ENCODE measurements at places on chromosomes 5 and 9.

DNA sequence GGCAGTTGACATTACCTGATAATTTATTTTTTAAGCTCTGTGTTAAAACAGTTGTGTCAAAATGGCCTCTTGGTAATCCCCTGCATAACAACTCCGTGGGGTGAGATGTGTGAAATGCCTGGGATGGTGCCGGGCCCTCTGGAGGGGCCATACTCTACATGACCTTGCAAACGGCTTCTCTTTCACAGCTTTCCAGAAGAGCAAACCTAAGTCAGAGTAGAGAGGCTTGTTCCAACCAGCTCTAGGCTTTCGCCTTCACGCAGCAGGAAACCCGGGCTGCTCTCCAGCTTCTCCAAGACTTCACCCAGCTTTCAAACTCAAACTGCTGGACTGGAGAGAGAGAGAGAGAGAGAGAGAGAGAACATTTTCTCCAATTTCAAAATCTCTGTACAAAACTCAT lies 120.1 kb downstream of the SNX18 start:
- no peak for DNase-seq

DNA sequence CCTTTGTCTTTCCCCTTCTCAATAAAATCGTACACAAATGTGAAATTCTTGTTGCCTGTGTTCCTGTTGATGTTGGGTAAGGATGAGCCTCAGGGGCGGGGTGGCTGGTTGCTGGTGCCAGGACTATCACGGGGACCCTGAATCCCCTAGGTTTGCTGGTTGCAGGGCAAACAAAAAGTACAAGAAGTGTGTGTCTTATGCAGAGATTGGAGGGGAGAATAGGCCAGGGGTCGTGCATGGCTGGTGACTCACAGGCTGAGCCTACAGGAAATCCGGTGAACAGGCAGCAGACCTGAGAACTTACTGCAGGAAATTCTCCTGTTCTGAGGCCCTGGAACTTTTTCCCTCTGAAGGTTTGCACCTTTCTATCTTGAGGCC lies 5.5 kb downstream of the ANXA2R start:
- DNase-seq = no peak

- no peak for DNase-seq
These were observed 395.1 kb upstream of the CCNH start for GRCh38 chr5:87807783-87808182.

DNA sequence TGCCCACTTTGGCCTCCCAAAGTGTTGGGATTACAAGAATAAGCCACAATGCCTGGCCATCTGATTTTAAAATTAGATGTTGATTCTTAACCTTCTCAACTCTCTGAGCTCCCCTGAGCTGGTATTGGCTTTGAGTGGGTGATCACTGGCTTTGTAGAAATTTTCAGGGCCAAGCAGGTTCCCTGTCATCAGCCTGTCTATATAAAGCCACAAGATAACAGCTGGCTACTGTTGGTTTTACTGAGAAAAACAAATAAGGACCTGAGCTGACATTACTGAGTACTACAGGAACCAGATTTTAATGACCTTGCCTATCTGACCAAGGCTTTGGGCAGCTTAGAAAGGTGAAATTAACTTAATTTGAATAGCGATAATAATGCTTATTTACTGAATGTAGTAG lies 153.6 kb downstream of the MSX2 start:
- DNase-seq = no peak

- DNase-seq = no peak
These were observed 1381.4 kb upstream of the CDH6 start for GRCh38 chr5:29811914-29812679.

DNA sequence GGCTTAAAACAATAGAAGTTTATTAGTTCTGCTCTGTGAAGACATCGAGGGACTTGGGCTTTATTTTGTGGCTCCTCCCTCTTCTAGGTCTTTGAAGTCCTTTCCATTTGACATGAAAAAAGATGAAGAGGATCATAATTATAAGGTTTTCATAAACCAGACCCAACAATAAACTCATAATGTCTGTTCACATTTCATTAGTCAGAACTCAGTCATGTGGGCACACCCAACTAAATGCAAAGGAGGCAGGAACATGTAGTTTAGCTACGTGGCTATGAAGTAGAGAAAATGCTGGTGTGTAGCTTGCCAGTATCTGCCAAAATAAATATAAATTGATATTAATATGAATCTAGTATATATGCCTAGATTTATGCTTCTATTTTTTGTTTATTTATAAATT lies 393.9 kb upstream of the C9orf72 start:
- DNase-seq = no peak

DNA sequence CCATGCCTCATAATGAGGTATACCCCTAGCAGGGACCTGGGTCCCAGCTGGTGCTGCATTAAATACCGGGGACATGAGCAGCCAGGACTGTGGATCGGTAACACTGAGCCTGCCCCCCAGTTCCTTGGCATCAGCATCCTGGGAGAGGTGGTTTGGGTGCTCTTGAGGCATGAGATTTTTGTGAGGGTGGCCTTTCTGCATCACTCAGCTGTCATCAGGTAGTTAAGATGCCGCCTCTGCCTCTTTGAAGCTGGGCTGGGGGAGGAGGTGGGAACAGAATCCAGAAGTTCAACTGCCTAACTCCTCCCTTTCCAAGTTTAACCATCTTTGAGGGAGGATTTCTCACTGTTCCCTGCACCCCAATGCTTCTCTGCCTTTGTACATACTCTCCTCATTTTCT lies 112.7 kb downstream of the PDZD2 start:
- DNase-seq = no peak

GRCh38 chr9:133602277-133602676 lies 6.9 kb downstream of the FAM163B start:
- no peak for DNase-seq

GRCh38 chr5:17436761-17437221 lies 61.2 kb upstream of the TAF11L2 start:
- no peak for DNase-seq

DNA sequence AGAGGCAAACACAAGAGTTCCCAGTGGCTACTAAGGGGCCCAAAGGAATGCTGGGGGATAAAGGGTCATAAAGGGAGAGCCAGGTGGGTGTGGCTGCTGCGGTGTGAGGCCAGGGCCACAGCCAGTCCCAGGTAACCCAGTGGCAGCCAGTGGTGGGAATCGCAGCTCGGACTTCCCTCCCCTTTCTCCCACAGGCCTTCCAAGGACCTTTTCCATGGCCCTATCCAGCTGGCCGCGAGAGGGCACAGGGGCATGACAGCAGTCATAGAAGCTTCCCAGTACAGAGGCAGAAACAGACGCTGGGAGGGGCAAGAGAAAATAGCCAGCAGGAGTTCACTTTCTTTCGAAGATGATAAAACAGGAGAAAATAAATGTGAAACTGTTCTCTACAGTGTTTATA lies 257.6 kb downstream of the SEMA5A start:
- no peak for DNase-seq

- DNase-seq = no peak
These were observed 199.6 kb downstream of the SMARCA2 start for GRCh38 chr9:2214707-2215106.

GRCh38 chr9:137113385-137114159 lies 961 bp downstream of the DPP7 start:
- no peak for DNase-seq

DNA sequence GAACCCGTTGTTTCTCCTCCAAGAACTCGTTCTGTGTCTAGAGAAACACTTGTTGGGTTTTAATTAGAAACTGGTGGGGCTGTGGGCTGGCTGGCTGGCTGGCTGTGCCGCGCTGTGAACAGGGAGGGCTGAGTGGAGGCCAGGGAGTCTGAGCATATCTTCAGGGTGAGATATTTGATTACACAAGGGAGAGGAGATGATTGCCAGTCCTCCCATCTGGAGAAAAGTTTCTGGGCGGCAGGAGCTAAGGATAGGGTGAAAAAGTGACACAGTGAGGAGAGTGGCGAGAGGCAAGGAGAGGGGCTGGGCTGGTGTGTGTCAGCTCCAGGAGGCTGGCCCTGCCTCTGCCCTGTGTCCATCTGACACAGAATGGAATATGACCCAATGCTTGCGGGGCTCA lies 63.0 kb downstream of the GDNF start:
- DNase-seq = no peak

DNA sequence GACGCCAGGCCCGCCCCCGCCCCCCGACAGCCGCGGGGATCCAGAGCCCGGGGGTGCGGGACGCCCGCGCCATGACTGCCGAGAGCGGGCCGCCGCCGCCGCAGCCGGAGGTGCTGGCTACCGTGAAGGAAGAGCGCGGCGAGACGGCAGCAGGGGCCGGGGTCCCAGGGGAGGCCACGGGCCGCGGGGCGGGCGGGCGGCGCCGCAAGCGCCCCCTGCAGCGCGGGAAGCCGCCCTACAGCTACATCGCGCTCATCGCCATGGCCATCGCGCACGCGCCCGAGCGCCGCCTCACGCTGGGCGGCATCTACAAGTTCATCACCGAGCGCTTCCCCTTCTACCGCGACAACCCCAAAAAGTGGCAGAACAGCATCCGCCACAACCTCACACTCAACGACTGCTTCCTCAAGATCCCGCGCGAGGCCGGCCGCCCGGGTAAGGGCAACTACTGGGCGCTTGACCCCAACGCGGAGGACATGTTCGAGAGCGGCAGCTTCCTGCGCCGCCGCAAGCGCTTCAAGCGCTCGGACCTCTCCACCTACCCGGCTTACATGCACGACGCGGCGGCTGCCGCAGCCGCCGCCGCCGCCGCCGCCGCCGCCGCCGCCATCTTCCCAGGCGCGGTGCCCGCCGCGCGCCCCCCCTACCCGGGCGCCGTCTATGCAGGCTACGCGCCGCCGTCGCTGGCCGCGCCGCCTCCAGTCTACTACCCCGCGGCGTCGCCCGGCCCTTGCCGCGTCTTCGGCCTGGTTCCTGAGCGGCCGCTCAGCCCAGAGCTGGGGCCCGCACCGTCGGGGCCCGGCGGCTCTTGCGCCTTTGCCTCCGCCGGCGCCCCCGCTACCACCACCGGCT lies 1.0 kb downstream of the FOXE1 start:
- peak; percentile 28 for DNase-seq

DNA sequence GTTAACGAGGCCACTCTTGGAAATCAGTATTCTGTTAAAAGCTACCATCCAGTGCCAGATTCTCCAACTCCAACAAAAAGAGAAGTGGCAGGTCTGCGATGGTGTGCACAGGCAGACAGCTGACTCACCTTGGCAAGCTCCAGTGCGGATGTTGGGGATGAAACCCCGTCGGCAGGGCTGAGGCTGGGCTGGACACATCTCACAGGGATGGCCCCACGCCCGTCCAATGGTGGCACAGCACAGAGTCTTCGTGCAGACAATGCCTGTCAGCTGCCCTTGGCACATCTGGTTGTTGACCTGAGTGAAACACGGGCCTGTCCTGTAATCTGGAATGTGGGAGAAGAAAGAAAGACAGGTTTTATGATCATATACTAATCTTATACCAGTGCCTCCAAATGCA lies 73.4 kb downstream of the FBN2 start:
- no peak for DNase-seq

GRCh38 chr5:123090661-123091297 lies 1.7 kb downstream of the PRDM6 start:
- no peak for DNase-seq

DNA sequence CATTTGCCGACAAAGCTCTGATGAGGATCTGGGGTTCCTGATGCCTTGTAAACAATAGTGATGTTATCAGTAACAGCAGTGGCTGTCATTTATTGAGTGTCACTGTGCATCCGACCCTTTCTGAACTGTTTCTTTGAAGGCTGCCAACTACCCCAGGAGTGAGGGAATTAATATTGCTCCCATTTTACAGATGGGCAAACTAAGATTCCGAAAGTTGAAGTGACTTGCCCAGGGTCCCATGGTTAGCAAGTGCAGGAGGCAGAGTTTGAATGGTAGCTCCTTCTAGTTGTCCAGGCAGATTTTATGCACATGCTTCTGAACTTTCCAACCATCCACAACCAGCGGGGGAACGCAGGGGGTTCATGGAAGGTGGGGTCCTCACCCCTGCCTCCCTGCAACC lies 81.9 kb downstream of the COL27A1 start:
- DNase-seq = no peak

GRCh38 chr5:118043531-118043930 lies 944.8 kb downstream of the DTWD2 start:
- no peak for DNase-seq

DNA sequence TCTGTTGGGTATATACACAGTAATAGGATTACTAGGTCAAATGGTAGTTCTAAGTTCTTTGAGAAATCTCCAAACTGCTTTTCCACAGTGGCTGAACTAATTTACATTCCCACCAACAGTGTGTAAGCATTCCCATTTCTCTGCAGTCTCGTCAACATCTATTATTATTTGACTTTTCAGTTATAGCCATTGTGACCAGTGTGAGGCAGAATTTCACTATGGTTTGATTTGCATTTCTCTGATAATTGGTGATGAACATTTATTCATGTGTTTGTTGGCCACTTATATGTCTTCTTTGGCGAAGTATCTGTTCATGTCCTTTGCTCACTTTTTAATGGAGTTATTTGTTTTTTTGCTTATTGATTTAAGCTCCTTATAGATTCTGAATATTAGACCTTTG lies 596.2 kb upstream of the DAB2 start:
- no peak for DNase-seq

- no peak for DNase-seq
These were observed 133.2 kb downstream of the ERCC6L2 start for GRCh38 chr9:96008502-96009222.

DNA sequence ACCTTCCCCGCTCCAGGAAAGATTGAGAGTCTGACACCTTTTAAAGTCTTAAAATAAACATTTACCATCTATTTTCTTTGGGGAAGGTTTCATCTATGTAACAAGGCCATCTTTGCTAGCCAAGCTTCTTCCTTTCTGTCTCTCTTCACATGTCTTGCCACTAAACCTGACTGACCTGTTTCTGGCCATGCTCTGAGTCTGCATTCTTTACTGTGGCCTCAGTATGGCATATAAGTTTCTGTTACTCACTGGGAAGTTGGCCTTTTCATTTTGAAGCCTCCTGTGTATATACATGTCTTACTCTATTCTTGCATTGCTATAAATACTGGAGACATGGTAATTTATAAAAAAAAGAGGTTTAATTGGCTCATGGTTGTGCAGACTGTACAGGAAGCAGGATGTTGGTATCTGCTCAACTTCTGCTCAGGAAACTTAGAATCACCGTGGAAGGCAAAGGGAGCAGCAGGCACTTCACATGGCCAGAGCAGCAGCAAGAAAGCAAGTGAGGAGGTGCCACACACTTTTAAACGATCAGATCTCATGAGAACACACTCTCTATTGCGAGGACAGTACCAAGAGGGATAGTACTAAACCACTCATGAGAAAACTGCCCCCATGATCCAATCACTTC lies 48.1 kb downstream of the KCNV2 start:
- no peak for DNase-seq

DNA sequence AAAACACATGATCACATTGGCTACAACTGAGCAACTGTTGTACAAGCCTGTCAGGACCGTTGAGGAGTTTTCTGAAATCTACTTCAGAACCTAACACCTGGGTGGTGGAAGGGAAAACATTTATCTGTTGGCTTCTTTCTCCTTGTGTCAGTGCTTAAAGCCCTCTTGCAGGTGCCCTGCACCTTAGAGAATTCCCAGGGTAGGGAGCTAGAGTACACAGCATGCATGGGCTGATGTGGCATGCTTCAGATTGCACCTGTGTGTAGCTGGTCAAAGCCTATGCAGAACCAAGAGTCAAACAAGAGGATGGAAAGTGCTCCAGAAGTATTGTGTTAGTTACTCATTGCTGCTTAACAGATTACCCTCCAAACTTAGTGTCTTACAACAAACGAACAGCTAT lies 33.6 kb upstream of the ZBED3 start:
- no peak for DNase-seq
